ENCODE measurements at places on chromosomes 5 and 9. TPM values are rescaled to one million over a fixed set of nuclear protein-coding genes. Genes with fewer than 3 reads are reported as not detected.

Gene PDCD1LG2
- total RNA-seq, result not detected

Gene ACTBL2
- total RNA-seq, result not detected

Gene ANKRD34B
- total RNA-seq, result 0.10 TPM

Gene ADAMTSL1
- 0.10 TPM for total RNA-seq

Gene CCDC171
- total RNA-seq, result 1.3 TPM

Gene ENHO
- total RNA-seq, result 0.63 TPM

Gene ADAMTSL2
- 0.10 TPM for total RNA-seq

Gene PRDM9
- not detected for total RNA-seq

Gene MYOZ3
- not detected for total RNA-seq

Gene SLC36A2
- total RNA-seq, result not detected

Gene MCCC2
- 20.4 TPM for total RNA-seq

Gene CTSL
- 11.0 TPM for total RNA-seq

Gene KIAA1958
- total RNA-seq, result 5.4 TPM

Gene NPR3
- 0.52 TPM for total RNA-seq

Gene SLC25A2
- 0.73 TPM for total RNA-seq

Gene PCDHB8
- total RNA-seq, result not detected

Gene FOXD1
- total RNA-seq, result 0.10 TPM

Gene TRIP13
- 0.21 TPM for total RNA-seq

Gene C9
- not detected for total RNA-seq

Measured in mononuclear cell (primary cell).